Stimulated activated naive CD4-positive, alpha-beta T cell treated with Interleukin-2 at 50 U/mL for 16 hours (primary cell): ENCODE measurements at places on chromosomes 2 and 18.

- DNase-seq = peak; percentile 50
Measured at GRCh38 chr2:112626604-112627059, 19.1 kb upstream of the SLC20A1 start.

DNA sequence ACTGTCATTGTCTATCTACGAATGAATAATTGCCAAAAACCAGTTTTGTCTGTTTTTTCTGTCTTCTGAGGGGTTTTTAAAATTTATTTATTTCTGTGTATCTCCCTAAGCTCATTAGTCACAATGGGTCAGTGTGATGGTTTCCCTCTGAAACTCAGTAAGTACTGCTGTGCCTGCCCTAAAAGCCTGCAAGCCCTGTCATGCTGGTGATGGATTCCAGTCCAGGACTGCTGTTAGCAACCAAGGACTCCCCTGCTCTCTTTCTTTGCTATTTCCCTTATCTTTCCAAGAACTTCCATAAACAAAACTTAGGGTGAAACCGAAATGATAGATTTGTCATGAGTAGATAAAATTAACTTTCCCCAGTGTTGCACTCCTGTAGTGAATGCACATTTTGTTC, 11.8 kb upstream of the DSG2 start:
- DNase-seq = no peak

GRCh38 chr18:79956276-79956675, 4.8 kb upstream of the SLC66A2 start:
- DNase-seq = no peak

- DNase-seq = no peak
Measured at GRCh38 chr2:25380023-25380422, 38.3 kb upstream of the DNMT3A start.

- no peak for DNase-seq
Measured at GRCh38 chr18:37483984-37484819, 81.4 kb downstream of the CELF4 start.

DNA sequence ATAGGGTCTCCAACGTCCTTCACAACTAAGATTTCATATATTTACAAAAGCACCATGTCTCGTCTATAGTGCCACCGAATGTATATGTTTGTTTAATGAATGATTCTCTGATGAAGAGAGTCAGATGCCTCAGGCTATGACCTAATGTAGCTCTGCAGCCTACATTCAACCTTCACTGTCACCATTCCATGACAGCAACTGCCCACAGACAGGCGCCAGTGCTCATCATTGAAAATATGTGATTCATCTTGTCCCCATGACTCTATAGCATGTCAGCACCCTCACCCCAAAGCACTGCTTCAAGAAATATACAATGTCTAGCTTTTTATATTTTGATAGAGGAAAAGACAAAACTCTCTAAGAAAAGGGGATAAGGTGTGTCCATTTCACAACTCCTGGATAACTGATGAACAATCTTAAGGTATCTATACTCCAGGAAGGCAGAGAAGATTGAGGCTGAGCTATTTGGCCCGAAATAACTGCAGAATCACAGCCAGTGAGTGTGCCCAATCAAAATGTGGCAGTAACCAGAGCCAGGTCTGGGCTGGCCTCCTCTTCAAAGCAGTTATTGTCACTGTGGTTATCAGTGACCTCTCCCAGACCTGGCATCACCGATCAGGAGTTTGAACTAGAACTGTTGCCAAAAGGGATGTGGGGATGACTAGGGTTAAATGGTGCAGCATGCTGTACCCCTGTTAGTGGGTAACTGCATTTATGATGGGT, 246.6 kb downstream of the SETBP1 start:
- DNase-seq = no peak

GRCh38 chr2:238269741-238270140, 18.7 kb downstream of the PER2 start:
- no peak for DNase-seq

GRCh38 chr18:57146956-57147636, at the start of gene BOD1L2:
Gene BOD1L2 (plus strand): TSS chr18:57147087. CDS start chr18:57147313, 226 bp downstream.
- DNase-seq = no peak

- DNase-seq = no peak
Measured at GRCh38 chr18:6928359-6928758, 189.2 kb downstream of the LAMA1 start.

- no peak for DNase-seq
Measured at GRCh38 chr2:207734636-207735512, 23.4 kb downstream of the CCNYL1 start.

- DNase-seq = no peak
Measured at GRCh38 chr18:13211534-13211933, 7.0 kb upstream of the LDLRAD4 start.

- no peak for DNase-seq
Measured at GRCh38 chr2:37992601-37993000, 67.5 kb downstream of the RMDN2 start.
